ENCODE measurements at places on chromosomes 1 and 21.

DNA sequence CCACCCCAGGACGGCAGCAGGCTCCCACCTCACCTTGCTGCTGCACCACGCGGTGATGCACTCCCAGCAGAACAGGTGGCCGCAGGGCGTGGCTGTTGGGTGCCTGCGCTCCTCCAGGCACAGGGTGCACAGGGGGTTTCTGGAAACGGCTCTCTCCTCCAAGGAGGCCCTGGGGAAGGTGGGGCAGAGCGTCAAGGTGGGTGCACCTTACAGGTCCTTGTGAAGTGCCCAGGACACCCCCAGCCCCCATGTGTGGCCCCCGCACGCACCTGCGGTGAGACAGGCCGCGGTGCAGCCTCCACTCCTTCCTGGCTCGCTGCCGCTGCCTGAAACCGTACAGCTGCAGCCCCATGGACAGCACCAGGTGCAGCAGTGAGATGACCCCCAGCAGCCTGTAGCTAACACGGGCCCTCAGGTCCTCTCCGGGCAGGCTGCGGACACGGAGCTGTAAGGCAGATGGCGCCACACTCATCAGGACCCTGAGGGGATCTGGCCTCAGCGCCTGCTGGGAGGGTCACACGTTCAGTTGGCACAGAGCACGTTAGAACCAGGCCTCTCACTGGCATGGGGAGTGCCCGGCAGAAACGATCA lies 5.8 kb downstream of the PEX10 start:
- DNase-seq, result no peak

- no peak for DNase-seq
Measured at GRCh38 chr1:19342062-19342750, 30.1 kb downstream of the SLC66A1 start.

DNA sequence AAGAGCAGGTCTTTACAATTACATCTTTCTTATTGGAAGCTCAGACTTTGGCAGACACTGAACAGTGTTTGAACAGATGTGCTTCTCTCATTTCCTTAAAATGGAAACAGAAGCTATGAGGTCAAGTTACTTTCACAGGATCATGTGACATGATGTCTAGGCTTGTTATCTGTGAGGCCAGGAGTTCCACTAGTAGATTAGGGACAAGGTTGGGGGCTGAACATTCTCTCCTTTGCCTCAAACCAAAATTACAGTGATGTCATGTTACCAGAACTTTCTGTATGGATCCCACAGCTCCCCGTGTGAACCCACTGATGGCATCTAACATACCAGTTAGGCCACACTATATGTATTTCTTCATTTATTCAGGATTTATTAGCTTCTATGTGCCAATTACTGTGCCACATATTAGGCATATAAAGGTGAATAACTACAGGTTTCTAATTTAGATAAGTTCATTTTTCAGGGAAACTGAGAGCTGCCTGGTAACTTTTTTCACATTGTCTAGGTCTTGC lies 6.0 kb downstream of the DYNLT5 start:
- DNase-seq, result peak; percentile 28

DNA sequence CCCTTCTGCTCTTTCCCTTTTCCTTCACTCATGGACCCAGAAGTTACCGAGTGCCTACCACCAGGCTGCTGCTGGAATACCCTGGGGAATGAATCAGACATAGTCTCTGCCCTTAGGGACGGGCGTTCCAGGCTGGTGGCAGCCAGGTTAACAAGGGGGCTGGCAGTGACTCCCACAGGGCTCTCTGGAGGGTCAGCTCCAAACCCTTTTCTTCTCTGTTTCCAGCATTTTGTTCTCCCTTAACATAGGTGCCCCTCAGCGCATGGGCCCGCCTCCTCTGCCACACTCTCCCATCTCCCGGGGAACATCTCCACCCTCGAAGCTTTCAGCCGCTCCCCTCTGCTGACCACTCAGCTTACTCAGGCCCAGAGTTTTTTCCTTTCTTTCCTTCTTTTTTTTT lies 62.9 kb upstream of the LRP8 start:
- no peak for DNase-seq

GRCh38 chr1:79585801-79586200 lies 579.3 kb upstream of the ADGRL4 start:
- no peak for DNase-seq

DNA sequence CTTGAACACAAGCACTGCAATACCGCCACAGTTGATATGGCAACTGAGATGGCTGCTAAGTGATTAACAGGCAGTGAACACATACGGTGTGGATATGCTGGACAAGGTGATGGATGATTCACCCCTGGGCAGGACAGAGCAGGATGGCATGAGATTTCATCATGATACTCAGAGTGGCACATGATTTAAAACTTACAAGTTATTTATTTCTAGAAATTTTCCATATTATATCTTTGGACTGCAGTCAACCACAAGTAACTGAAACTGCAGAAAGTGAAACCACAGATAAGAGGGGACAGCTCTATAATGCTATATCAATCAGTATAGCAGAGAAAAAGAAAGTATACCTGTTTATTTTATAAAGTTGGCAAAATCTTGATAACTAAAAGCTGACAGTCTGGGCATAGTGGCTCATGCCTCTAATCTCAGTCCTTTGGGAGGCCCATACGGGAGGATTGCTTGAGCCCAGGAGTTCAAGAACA lies 47.9 kb downstream of the PHACTR4 start:
- peak; percentile 50 for DNase-seq

DNA sequence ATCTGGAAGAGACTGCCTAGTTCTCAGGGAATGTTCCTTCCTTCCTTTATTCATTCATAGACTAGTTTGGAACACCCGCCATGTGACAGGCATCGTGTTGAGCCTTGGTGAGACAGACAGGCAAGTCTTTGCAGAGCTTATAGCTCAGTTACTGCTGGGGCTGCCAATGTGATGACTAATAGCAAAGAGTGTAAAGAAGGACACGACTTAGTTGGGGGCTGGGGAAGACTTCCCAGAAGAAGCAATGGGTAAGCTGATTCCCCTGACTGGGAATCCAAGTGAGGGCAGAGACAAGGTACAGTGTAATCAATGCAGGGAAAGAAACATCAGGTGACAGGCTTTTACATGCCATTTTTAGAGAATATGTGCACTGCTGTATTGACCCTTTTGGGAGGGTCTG lies 51.2 kb downstream of the TENT5C start:
- peak; percentile 37 for DNase-seq

All from hematopoietic multipotent progenitor cell treated with erythropoietin and hydrocortisone succinate and interleukin-3 and kit ligand, for 17 days (in vitro differentiated cells).